ENCODE measurements at places on chromosomes 5 and 9.

GRCh38 chr9:121105531-121105930, 30.8 kb downstream of the CNTRL start:
- DNase-seq: no peak

DNA sequence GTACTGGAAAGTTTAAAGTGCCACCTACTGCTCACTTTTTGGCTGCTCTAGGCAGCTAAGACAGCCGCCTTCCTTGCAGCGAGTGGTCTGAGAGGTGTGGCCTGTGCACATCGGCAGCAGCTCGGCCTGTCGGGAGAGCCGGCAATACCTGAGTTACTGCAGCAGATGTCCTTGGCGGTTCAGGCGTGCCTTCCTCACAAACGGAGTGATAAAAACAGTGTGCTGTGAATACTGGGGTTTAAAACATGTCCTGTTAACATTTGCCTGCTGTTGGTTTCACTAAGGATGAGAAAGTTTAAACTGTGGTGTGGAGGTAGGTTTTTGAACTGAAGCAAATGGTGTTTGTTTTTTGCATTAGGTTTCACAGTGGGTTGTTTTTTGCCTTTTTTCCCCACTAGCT, 12.9 kb downstream of the TRAF2 start:
- no peak for DNase-seq

GRCh38 chr5:142317753-142318152, 7.1 kb downstream of the SPRY4 start:
- no peak for DNase-seq

GRCh38 chr5:132800545-132800944, 12.6 kb upstream of the SOWAHA start:
- DNase-seq: no peak

DNA sequence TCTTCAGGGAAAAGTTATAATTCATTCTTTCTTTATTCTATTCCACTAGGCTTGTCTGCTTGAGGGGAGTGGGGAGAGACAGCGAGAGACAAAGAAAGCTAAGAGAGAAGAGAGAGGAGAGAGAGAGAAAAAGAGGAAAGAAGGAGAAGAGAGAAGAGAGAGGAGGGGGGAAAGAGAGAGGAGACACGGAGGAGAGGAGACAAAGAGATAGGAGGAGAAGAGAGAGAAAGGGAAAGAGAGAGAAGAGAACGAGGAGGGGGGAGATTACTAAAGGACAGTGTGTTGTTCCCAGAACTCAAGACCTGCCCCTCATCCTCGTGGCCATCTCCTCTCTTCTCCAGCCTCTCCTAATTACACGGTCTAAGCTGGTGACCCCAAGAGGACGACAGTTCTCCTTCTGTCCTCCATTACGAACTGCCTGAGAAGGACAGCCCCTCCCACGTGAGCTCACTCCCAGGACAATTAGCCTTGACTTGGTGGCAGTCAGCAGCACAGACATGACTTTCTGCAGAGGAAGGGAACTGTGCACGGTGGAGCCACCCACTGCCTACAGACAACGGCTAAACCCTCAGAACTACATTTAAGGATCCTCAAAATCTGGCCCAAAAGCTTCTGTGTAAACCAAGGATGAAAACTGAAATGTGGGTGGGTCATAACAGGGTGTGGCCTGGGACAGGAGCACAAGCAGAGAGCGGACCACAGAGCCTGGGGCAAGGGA, 99.1 kb downstream of the COL23A1 start:
- DNase-seq: no peak

DNA sequence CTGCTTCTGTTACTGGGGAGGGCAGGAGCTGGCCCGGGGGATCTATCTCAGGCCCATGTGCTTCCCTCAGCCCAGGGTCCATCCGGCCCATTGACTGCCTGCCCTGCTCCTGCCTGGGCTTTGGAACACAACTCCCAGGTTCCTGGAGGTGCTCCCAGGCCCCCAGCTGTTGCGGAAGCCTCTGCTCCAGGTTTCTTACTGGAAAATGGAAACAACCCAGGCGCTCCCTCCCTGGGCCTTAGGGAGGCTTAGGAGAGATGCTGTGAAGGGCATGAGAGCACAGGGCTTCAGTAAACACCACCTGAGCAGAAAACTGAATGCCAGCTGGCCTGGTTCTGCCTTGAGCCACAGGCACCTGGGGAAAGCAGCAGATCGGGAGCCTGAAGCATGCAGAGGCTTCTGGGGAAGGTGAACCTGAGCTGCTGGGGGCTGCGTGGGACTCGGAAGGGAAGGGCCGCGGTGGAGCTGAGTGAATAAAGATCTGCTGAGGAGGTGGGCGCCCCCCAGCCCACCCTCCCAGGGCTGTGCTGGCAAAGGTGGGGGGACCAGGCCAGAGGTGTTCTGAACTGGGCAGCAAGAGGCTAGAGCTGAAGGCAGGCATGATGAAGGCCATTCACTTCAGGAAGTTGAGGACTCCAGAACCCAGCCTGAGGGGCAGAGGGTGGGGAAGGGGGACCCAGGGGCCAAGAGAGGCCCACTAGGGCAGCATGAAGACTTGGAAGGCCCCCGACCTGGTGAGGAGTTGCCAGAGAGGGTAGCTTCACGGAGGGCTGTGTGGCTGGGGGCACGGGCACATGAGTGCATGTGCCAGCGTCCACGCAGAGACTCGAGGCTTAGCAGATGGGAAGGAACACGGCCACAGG, 64.8 kb downstream of the SHB start:
- DNase-seq: no peak

DNA sequence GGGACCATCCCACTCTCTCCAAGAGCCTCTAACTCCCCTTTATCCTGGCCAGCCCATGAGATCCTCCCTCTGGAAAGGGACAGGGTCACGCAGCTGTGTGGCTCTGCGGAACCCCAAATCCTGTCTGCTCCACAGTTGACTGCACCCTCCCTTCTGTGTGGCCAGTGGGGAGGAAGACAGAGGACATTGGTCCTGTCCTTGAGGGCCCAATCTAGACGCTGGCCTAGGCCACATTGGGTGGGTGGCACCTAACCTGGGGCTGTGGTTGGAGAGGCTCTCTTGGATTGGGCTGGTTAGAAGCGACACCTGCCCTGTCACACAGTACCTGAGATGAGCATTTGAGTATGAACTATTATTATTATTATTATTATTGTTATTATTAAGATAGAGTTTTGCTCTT, 12.6 kb upstream of the NXNL2 start:
- DNase-seq: no peak

DNA sequence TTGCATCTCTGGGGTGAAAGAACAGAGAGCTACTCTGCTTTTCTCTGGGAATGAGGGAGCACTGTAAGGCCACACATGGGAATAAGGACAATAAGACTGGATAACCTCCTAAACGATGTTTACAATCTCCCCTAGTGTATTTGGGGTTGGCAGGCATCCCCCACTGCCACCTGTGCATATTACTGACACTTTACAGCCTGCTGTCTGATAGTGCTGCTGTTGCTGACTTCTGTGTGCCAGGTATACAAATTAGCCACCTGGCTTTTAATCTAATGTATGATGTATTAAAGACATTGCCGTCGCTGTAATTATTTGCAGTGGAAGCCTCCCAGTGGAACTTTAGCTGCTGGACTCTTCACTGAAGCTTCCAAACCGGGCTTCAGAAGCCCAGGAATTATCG, 4.4 kb upstream of the SHISAL2B start:
- DNase-seq: no peak

DNA sequence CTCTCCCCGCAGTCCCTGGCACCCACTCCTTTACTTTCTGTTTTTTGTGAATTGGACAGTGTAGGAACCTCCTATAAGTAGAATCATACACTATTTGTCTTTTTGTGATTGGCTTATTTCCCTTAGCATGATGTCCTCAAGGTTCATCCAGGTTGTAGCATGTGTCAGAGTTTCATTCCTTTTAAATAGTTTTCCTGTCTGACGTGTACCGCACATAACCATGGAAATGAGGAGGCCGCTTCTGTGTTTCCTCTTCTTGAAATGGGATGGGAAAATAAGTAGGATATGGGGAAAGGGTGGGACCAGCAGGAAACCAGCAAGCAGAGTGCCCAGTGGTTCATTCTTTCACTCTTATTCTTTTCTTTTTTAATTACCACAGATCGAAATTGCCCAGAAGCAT, 72.6 kb upstream of the ENTREP1 start:
- DNase-seq: no peak

- no peak for DNase-seq
These were observed 10.7 kb downstream of the CAMK2A start for GRCh38 chr5:150278916-150279315.

DNA sequence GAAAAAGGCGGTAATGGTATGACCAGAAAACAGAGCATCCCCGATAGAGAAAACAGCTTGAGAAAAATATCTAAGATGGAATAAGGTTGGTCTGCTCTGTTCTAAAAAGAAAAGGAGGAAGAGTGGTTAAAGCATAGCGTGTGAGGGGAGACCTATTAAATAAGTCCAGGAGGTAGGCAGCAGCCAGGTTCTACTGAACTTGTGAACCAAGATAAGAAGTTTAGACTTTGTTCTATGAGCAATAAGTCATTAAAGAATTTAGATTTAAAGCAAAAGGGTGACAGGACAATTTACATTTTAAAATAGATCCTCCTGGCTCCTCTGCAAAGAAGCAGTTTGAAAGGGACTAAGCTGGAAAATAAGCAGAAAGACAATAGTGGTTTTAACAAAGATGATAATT, 81.3 kb upstream of the COX7C start:
- no peak for DNase-seq

DNA sequence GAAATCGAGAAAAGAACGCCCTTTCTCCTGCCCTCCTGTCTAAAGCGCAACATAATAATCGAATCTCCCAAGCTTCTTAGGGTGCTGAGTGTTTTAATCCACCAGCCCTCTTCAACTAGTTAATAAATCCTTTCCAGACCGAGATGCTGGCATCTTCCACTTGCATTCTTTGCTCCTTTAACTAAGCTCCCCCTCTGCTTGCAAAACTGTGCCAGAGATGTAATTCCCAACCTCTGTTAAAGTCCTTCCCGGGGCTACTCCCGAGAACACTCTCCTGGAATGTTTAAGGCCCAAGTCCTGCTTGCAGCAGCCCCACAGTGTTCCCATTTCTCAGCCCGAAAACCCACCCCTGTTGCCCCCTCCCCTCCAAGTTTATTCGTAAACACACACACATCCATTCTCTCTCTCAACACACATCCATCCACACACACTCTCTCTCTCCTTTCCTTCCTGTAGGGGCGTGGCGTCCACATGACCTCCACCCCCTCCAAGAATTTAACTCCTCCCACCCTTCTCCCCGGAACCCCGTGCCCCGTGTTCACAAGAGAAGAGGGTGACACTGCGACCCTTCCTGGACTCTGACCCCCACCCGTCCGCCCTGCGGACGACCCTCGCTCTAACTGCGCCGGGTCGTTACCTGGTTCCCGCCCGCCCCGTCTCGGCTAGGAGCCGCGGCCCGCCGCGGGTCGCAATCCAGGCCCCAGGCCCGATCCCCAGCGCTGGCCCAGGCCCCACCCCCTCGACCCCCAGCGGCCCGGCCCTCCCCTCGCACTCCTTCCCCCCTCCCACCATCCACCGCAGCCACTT, 7.0 kb upstream of the MGAT1 start:
- DNase-seq: peak; percentile 82

- DNase-seq: no peak
These were observed 80.1 kb upstream of the PLEKHG4B start for GRCh38 chr5:11898-12297.

- no peak for DNase-seq
These were observed 297.1 kb downstream of the HCN1 start for GRCh38 chr5:45399041-45399440.

DNA sequence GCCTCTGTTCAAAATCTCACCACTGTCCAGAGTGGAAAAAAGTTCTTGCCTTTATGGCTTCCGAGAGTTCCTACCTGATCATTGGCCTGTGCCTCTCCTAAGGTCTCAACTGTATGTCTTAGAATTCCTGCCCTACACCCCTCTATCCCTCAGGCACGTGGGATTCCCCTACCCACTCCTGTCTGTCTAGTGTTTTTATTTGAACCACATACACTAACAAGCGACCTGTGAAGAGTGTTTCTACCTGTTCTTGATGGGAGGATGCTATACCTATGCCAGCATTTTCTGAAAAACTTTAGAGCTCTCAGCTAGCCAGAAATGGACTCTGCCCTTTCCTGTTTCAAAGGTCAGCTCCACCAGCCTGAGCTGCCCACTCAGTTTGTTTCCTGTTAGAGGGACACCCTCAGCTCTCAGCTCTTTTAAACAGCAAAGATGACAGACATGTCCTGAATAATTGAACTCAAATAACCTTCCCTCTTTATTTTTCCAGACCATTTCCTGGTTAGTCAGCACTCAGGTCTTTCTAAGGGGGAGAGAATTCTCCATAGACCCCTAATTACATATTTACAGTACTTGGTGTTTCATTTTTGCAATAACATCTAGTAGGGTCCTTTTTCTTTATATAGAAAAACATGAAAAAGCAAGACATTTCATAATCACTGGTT, 214.8 kb downstream of the AOPEP start:
- DNase-seq: no peak

DNA sequence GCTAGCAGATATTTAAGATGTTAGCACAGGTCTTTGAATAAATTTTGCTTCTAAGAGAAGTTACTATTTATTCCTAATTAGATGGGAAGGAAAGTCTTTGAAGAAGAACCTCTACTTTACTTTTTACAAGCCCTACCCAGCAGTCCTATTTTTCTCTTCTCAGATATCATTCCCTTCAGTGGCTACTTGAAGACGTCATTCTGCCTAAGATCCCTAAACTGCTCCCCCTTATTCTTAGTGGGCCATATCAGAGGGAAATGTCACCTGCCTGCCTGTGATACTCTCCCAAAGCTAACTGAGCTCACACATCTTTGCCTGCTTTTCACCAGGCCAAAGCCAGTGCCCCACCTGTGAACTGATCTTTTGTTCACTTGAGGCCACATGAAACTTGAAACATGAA, 16.5 kb upstream of the TMED9 start:
- DNase-seq: no peak

DNA sequence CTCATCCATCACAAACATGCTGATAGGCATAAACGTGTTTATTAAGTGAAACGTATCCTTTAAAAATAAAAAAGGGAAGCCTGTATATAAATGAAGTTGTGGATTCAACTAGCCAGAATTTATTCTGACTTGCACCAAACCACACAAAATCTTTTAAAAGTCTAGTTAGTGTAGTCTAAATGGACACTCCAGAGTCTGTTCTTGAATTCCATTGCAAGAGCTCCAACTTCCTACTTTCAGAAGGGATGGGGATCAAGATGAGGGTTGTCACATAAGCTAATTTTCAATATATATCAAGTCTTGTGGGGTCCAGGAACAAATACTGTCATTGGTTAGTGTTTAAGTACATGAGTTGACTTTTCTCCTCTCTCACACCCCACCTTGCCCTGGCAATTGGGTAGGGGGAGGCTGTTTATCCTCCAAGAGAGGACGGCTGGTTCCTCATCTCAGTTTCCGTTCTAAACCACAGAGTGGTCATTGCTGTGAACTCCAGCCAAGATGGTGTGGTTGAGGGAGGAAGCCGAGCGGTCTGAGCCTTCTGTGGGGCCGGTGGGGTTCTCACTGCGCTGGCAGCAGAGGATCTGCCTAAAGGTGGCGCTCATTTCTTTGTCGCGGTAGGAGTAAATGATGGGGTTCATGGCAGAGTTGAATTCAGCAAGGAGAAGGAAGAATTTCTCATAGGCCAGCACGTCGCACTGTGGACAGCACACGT, 163.2 kb downstream of the LPAR1 start:
- DNase-seq: no peak

GRCh38 chr9:18910435-18910834, 122.6 kb downstream of the SAXO1 start:
- DNase-seq: no peak

- no peak for DNase-seq
These were observed 64.7 kb downstream of the GDA start for GRCh38 chr9:72213906-72214305.

GRCh38 chr9:99436616-99437015, 214.5 kb downstream of the SEC61B start:
- DNase-seq: no peak
